ENCODE measurements at places on chromosomes 4 and X.

DNA sequence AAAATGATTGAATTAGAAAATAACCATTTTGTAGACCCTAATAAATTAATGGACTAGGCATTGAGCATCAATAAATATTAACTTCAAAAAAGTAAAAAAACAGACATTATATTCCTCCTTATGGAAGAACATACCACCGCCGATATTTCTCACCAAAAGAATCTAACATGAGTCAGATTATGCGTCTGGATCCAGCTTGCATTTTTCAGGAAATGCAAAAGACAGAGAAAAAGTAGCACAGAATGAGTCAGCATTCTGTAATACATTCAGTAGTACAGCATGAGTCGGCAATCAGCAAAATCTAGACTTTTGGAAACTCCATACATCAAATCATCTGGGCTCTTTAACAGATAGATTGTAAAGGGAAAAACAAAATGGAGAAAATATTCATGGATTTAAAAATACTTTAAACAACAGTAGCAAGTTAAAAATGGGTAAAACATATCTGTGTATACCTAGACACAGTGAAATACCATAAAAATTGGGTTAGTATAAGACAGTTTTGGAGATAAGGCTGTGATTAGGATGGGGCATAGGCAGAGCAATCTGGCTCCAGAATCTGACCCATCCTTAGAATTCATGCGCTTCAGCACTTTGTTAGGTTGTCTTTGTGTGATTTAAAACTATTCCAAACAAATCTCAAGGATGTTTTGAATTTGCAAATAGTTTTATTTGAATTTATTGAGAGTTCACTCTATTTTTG, 633.0 kb upstream of the FAM241A start:
- DNase-seq, result no peak

GRCh38 chr4:137994853-137995252, 247.3 kb downstream of the SLC7A11 start:
- no peak for DNase-seq

- DNase-seq, result no peak
Measured at GRCh38 chr4:68885545-68885944, 66.1 kb downstream of the UGT2A3 start.

- peak; percentile 69 for DNase-seq
Measured at GRCh38 chrX:113929004-113929403, 654.9 kb upstream of the HTR2C start.

- DNase-seq, result no peak
Measured at GRCh38 chrX:86149119-86149518, 868 bp downstream of the DACH2 start.

DNA sequence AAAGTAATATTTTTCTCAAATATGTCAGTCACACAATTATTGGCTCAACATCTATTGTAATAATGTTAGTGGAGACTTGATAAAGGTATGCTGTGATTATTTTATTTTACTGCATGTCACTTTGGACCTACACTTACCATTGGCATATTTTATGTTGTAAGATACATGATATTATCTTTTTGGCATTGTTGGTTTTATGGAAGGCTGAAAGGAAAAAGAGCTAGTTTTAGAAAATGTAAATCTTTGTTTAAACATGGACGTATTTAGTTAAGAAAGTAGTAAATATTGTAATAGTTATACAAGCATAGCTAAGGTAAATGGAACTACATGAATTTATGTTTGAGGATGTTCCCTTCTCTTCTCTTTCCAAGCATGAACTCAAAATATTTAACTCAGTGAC, 1399.3 kb downstream of the STIM2 start:
- DNase-seq, result no peak

DNA sequence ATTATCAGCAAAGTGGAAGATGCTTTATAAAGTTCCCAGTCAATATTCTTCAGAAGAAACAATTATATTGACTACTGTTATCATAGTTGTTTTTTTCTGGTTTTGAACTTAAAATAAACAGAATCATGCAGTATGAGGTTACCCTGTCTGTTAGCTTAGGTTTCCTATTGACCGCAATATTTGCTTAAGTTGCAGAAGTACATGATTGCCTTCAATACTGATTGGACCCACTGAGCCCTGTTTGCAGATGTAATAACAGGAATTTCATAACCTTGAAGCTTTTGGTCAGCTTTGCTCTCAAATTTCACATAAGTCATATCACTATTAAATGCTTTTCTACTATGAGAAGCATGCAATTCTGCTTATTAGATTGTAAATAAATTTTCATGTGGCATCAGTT, 229.1 kb upstream of the FSTL5 start:
- DNase-seq, result no peak

- DNase-seq, result no peak
Measured at GRCh38 chr4:40934676-40935075, 184.9 kb downstream of the NSUN7 start.

DNA sequence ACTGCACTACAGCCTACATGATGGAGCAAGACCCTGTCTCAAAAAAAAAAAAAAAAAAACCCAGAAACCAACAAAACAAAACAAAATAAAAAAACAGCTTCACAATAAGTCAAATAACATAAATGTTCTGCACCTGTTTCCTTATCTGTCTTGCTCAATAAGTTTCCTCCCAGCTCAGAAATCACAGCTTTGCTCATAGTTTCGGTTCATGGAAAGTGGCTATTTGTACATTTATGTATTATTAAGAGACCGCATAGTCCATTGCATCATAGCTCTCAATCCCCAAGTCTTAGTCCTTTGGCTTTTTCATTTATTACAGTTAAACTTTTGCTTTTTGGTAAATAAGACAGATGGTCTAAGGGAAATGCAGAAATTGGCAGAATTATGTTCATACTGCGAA, 24.4 kb upstream of the CFAP299 start:
- DNase-seq, result no peak

DNA sequence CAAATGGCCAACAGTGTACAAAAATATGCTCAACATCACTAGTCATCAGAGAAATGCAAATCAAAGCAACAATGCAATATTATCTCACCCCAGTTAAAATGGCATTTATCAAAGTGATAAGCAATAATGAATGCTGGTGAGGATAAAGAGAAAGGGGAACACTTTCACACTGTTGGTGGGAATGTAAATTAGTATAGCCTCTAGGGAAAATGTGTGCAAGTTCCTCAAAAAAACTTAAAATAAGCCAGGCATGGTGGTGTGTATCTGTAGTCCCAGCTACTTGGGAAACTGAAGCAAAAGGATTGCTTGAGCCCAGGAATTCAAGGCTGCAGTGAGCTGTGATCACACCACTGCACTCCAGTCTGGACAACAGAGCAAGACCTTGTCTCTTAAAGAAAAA, 572.1 kb downstream of the NLGN4X start:
- no peak for DNase-seq

DNA sequence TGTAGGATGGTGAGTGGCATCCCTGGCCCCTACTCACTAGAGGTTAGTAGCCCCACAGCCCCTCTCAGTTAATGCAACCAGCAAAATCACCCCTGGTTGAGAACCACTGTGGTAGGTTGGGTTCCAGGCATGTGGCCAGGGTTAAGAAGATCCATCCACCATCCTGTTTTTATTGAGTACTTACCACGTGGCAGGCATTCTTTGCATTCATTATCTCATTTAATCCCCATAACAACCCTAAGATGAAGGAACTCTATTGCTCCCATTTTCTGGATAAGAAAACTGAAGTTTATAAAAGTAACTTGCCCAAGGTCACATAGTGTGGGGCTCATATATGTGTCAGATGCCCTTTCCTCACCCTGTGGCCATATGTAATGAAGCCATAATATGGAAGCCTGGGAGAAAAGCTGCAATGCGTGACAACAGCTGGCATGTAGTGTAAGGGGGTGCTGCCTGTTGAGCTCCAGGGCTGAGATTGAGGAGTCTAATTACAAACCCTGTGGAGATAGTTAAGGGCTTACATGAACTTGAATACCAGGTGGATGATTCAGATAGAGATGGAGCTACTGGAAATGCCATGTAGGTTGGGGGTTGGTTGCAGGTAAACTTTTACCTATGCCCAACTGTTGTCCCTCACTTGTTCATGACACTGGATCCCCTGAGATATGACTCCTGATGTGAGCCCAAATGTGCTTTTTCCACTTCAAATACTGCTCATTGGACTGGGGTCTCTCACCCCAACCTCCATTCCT, 100.2 kb upstream of the PGRMC2 start:
- DNase-seq, result no peak

DNA sequence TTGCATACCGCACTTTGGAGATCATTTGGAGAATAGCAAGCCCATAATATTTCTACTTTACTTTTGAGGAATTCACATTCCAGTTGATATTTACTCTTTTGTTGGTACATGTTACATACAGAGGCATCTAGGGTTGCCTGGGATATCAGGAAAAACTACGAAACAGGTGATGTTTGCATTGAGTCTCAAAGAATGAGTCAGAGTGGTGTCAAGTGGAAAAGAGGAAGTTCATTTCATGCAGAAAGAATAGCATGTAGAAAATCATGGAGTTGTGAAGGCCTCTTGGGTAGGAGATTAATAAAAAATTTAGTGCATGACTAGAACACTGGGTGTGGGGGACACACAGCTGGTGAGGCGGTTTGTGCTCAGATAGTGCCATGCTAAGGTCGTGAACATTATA, 33.5 kb upstream of the ELOVL6 start:
- peak; percentile 25 for DNase-seq

DNA sequence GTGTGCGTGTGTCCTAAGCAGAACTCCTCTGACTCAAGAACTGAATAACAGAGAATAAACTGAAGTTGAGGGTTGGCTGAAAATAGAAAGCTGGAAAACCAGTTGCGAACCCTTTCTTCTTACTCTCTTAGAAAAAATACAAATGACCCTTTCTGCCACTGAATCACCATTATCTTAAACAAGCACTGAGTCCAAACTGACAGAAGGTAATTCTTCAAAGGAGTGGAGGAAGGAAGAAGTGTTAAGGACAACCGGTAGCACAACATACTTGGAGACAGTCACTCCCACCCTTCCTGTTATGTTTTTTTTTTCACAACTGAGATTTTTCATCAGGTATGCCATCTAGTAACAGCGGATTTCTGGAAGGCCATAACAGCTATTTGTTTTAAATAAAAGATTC, 38.1 kb downstream of the HELQ start:
- no peak for DNase-seq

DNA sequence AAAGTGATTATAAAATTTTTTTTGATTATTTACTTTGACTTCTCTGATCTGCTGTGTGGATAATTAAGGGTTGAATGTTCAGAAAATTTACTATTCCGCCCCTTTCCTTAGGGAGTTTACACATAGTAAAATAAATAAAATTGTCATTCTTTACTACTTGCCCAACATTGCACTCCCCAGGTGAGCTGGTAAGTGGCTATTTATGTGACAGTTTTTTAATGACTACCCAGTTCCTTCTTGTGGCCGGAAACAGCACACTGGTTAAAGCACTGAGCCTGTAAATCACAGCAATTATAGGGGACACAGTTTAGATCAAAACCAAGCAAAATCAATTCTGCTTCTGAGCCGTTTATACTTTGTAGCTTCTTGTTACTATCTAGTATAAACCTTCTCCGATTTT, 158.1 kb downstream of the FHIP1A start:
- no peak for DNase-seq

GRCh38 chrX:120293015-120293414, 18.2 kb downstream of the TMEM255A start:
- DNase-seq, result no peak

DNA sequence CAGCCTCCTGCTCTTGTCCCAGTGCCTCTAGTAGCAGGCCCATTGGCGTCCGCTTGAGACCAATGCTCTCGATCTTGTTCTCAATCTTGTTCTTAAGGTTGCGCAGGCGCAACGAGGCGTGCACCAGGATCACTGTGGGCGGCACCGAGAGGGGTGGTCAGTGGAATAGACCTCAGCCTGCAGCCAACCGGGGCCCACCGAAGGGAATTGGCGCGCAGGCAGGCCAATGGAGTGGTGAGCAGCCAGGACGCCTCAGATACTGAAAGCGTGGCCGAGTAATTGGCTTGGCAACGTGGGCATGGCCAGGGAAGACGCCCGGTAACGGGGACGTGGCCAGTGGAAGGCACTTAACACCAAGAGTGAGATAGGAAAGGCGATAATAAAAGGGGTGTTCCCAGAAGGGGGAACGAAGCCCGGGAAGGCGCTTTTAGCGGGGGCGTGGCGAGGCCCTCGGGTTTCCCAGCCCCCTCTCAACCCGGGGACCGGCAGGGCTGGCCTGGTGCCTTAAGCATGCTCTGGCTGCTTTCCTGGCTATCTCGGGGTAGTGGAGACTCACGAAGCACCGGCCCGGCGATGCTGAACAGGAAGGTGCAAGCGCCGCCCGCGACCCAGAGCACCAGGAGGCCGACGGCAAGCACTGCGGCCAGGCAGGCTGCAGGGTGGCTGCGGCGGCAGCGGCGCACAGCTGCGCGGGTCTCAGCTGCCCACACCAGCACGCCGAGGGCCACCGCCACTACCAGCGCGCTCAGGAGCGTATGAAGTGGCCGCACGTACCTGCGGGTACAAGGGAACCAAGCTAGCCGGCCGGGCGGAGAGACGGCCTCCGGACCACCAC, 1.7 kb downstream of the PRAF2 start:
- DNase-seq, result peak; percentile 38

- no peak for DNase-seq
Measured at GRCh38 chrX:11566173-11566572, 99.5 kb downstream of the ARHGAP6 start.

- DNase-seq, result no peak
Measured at GRCh38 chr4:66893807-66894206, 651.5 kb downstream of the CENPC start.

- peak; percentile 46 for DNase-seq
Measured at GRCh38 chr4:16205298-16206164, 20.7 kb downstream of the TAPT1 start.

DNA sequence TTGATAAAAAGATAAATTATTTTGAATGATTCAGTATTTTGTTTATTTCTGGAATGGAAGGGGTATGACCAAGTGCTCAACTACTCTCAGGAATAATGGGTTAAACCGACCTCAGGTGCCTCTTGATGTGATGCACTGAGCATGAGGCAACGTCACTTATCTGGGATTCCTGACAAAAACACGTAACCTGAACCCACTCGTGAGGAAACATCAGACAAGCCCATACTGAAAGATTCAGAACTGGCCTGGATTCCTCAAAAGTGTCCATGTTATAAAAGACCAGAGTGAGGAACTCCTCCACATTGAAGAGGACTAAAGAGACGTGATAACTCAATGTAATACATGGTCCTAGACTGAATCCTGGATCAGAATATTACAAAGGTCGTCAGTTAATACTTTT, 144.0 kb downstream of the FNIP2 start:
- no peak for DNase-seq

GRCh38 chrX:9681422-9681821, 84.2 kb downstream of the GPR143 start:
- no peak for DNase-seq

DNA sequence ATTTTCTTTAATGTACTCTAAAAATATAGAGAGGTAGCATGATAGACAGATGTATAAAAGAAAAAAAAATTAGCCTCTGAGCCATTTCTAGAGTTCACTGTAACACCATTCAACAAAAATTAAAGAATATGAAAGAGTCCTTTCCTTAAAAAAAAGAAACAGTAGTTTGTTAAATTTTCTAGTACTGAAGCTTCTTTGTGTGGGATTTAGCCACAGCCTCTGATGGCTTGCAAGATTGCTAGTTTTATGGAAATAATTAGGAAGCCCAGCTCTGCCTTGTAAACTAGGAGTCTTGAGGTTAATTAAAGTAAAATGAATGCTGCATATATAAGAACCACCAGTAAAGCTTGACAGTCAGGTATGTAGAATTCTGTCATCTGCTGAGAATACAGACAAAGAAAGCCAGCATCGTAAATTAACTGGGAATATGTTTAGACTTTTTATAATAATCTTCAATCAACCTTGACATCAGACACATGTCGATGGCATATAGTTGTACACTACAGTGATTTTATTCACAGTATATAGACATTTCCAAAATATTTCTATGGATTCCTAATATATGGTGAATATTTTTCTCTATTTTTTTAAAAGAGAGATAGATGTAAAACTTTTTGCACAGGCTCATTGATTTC, 44.8 kb upstream of the NEIL3 start:
- DNase-seq, result no peak
